NCI-H2081 treated with DMSO at 0.1 percent for 48 hours (cell line): ENCODE measurements at places on chromosomes 13 and 19.

GRCh38 chr19:2056837-2057192 lies 5.8 kb upstream of the MKNK2 start:
- no peak for DNase-seq

DNA sequence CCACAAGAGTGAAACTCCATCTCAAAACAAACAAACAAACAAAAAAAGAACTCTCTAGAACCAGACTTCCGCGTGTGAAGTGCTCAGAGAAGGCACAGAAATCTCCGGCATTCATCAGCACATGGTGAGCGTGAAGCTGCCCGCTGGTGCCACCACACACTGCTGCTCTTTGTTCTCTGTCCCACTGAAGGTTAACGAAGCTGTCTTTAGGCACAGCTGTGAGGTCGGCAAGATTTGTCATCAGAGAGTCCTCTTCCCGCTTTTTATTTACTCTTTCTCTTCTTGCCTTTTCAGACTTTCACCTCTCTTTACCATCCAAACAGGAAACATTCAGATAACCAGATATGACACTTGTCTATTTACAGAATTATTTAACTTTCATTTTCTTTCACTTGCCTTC lies 115.2 kb upstream of the ARGLU1 start:
- DNase-seq: no peak

DNA sequence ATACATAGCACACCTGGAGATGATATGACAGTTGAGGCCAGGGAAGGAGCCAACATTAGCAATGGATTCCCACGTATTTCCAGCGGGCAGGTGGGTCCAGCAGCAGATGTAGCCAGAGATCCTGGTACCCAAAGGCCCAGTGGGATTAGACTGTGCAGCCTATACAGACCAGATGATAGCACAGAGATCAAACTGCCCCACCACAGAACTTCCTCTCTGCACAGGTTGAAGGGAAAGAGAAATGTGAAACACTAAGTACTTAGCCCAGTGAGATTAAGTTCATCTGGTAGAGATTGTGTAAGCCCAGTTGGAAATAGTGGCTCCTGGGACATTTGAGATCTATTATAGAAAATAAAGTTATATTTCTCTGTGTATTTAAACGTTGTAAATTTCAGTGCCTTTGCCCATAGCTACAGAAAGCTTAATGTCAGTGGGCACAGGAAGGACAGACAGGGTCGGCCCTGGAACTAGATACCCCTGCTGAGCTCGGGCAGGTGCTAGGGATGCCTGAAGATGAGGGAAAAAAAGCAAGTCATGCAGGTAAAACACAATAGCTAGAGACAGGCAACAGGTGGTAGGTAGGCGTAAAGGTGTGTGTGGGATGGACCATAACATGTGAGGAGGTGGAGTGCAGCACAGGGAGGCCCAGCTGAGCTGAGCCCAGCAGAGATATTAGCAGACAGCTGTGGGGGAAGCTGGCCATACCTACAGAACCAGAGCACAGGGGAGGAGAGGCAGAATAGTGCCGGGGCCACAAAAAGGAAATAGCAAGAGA lies 27.3 kb upstream of the SPATA13 start:
- DNase-seq: no peak

- no peak for DNase-seq
Observed at GRCh38 chr19:38433268-38433733, at the start of gene RYR1. RYR1 (plus strand) TSS chr19:38433691; CDS start chr19:38433830, 139 bp downstream.

DNA sequence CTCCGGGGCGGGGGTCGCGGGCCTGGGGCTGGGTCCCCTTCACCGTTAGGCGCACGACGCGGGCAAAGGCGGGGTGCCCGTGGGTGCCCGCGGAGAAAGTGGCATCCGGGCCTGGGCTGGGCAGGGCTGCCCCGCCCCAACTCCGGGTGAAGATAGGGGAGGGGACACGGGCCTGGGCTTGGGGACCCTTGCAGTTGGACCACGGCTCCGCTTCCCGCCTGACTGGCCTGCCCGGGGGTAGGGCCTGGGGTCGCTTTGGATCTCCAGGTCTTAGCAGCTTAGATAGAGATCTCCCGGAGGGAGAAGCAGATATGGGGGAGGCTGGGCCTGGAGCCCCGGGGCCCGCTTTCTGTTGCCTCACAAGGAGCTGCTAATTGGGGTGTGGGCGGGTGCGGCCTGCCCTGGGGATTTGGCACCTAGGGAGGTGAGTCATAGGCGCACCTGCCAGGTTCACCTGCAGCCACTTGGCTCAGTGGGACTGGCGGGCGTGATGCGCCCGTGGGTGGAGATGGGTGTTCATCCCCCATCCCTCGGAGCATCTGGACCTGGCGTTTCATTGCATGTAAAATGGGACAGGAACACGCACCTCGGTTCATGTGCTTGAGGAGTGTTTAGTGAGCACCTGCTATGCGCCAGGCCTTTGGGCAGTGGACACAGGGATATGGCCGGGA lies 585 bp downstream of the MAP1S start:
- no peak for DNase-seq

- no peak for DNase-seq
Observed at GRCh38 chr19:10271543-10272086, 695 bp downstream of the ICAM1 start.

- no peak for DNase-seq
Observed at GRCh38 chr13:60590800-60591747, 194.1 kb downstream of the TDRD3 start.

- DNase-seq: no peak
Observed at GRCh38 chr19:55504252-55504603, 16.0 kb downstream of the SSC5D start.

DNA sequence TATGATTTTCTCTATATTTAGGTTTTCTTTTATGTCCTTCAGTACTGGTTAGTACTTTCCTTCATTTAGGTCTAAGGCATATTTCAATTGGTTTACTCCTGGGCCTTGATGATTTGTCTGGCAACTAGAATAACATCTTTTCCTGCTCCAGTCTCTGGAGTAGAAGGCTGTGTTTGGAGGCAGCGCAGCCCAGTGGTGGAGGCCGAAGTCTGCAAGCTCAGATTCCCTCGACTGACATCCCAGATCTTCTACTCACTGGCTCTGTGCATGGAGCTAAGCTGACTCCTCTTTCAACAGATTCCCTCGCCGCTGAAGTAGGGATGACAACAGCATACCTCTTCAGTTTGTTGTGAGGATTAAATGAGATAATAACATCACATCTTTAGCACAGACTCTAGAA lies 141.0 kb downstream of the RAP2A start:
- no peak for DNase-seq

DNA sequence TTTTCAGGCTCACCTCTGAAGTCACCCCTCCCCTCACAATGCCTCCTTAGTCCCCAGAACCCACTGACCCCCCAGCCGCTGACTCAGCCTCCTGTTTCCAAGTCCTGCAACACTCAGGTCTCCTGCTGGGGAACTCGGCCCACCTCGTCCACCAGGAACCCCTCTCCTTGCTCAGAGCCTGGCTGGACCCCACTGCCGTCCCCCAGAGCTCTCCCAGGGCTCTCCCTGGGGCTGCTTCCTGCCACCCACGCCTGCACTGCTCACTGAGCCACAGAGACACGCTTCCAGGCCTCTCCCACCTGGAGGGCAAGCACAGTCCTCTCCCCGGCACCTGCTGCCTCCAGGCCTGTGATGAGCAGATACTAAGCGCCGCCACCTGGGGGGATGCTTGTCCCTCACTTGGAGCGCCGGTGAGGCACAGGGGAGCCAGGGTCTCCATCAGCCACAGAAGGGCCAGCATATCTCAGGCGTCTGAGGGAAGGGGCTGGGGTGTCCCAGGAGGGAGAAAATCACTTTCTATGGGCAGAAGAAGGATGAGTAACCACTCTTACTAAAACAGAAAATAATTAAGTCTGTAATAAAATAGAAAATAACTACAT lies 53.8 kb downstream of the KLF2 start:
- DNase-seq: no peak

GRCh38 chr19:47495478-47496372 lies 11.7 kb upstream of the KPTN start:
- DNase-seq: no peak

GRCh38 chr19:44202974-44203373 lies 9.4 kb upstream of the ZNF227 start:
- no peak for DNase-seq

DNA sequence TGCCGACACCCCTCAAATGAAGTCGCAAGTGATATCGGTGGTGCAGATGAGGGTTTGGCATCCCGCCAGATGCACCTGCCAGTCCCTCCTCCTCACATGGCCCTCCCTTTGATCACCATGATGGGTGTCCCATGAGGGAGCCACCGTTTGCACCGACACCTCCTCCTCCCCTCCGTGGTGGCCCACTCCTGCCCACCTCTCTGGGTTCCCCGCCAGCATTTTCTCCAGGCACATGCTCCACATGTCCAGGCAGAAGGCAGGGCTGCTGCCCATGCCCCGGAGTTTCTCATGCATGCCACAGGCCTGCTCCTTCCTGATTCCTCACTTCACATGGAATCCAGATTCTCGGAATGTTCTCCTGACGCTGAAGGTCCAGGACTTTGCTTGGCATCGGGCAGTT lies 49.3 kb downstream of the COL4A2 start:
- no peak for DNase-seq

- no peak for DNase-seq
Observed at GRCh38 chr13:75566658-75567057, 17.1 kb downstream of the UCHL3 start.

DNA sequence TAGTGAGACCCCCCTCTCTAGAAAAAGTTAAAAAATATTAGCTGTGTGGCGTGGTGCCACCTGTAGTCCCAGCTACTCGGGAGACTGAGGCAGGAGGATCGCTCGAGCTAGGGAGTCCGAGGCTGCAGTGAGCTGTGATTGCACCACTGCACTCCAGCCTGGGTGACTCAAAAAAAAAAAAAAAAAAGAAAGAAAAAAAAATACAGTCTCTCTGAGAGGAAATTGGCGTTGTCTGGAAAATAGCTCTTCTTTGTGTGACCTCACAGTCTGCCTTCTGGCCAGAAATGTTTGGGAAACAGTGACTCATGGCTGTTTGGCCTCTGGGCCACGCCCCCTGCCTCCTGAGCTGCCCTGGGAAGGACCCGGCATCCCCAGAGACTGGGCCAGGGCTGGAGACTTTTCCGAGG lies 10.7 kb downstream of the MARCHF2 start:
- DNase-seq: no peak

DNA sequence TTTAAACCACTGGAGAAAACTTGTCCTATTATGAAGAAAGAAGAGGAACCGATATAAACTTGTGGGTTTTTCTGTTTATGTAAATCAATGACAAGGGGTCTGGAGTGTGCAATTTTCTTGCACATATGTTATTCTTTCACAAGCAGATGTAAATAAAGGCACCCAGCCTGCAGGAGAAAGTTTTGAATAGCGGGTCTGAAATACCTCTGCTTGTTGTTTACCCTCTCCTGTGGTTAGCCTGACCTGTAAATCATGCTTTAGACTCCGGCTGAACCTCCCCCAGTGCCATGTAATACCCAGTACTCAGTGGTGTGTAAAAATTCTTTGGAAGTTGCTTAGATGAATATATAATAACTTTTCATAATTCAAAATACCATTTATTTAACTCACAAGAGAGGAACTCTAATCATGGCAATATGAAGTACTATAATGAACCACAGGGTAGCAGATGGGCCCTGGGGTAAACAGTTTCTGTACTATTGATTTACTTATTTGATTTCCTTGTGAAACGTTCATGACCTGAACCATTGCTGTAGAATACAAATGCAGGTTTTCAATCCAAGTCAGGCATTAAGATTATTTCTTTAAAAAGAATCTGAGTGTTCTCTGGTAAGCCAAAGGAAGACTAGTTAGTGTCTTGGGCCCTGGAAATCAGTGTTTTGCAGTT lies 245.1 kb downstream of the LMO7 start:
- DNase-seq: no peak

DNA sequence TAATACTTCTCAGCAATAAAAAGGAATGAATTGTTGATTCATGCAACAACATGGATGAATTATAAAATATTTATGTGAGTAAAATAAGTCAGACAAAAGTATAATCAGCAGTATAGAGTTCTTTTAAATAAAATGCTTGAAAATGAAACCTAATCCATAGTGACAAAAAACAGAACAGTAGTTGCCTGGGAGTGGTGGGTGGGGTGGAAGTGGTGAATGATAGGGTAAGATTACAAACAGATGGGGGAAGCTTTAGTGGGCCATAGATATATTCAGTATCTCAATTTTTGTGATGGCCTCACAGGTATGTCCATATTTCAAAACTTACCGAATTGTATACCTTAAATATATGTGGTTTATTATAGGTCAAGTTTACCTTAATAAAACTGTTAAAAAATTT lies 124.9 kb upstream of the UBL3 start:
- no peak for DNase-seq

- DNase-seq: no peak
Observed at GRCh38 chr19:28023064-28023463, 1189.9 kb downstream of the UQCRFS1 start.

- DNase-seq: no peak
Observed at GRCh38 chr19:46624958-46625661, at the start of gene PTGIR. PTGIR (minus strand) TSS chr19:46625089; CDS start chr19:46624225, 864 bp downstream.

DNA sequence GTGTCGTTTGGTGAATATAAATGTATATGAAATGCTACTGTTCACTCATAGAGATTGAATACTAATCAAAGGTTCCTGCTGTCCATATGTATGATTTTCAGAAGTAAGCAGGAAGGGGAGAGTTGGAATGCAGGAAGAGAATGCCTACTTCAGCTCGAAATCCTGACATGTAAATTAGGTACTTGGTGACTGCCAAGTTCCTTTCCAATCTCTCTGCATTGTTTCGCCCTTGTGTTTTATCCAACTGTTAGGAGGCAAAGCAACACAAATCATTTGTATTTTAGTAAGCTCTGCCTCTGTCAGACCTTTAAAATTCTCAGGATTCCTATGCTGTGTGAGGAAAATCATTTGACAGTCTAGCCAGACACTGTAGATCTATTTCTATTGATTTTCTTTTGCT lies 9.0 kb downstream of the STARD13 start:
- DNase-seq: no peak

GRCh38 chr19:32324631-32325285 lies 20.7 kb upstream of the ZNF507 start:
- no peak for DNase-seq

DNA sequence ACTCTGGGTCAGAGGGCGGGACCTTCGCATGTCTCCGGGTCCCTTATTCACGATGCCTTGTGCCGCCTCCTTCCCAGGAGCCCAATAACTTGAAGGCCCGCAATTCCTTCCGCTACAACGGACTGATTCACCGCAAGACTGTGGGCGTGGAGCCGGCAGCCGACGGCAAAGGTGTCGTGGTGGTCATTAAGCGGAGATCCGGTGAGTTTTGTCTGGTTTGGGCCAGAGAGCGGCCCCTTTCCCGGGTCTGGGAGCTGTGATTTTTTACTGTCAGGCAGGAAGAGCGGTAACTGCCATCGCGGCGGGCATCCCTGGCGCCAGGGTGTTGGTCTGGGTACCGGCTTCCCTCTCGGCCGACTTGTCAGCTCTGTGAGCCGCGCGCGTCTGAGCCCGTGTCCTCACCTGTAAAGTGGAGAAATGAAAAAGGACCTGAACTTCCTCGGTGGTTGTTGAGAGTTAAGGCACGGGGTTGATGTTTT lies 800 bp downstream of the RPL28 start:
- no peak for DNase-seq

- no peak for DNase-seq
Observed at GRCh38 chr13:53079691-53080090, 51.1 kb downstream of the OLFM4 start.

DNA sequence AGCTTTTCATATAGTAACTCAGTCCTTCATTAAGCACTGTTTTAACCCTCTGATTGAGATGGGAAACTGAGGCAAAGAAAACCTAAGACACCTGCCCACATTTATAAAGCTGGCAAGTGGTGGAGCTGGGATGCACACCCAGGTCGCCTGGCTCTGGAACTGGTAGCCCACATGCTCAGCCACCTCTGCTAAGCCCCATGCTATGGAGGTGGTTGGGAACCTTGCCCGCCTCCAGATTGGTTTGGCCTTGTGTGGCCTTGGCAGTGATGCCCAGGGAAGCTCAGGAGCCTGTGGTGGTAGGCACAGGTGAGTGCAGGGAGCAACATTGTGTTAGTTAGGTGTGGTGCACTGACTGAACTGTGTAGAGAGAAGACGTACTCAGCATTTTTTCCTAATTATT lies 370.2 kb downstream of the MTUS2 start:
- no peak for DNase-seq
